ENCODE measurements at places on chromosomes 16 and 17. TPM values are rescaled to one million over a fixed set of nuclear protein-coding genes. Genes with fewer than 3 reads are reported as not detected.

RCVRN gene
- not detected for polyA plus RNA-seq

DPEP2NB gene
- polyA plus RNA-seq, result not detected

SEPTIN12 gene
- polyA plus RNA-seq, result not detected

KRT25 gene
- polyA plus RNA-seq, result not detected

ITGAD gene
- polyA plus RNA-seq, result not detected

Measured in IgD-negative memory B cell (primary cell).